ENCODE measurements at places on chromosomes 5 and 9.

GRCh38 chr9:72687331-72687730 is 165.9 kb downstream of the TMC1 start:
- DNase-seq, result no peak

GRCh38 chr9:84002344-84002743 is 21.7 kb downstream of the RMI1 start:
- no peak for DNase-seq

DNA sequence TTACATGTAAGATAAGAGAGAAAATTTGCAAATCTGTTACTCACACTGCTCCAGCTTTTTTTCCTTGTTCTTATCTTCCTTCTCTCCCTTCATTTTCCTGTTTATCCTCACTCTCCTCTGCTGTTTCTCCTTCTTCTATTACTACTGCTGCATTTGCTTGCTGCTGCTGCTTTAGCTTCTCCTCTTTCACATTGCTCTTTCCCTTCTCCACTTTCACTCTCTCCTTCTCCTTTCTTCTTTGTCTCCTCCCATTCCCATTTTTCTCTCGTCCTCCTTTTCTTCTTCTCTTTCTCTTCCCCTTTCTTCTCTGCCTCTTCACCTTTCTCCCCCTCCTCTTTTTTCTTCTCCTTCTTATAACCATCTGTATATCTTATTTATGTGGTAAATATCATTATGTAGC is 288.6 kb downstream of the CDH9 start:
- DNase-seq, result no peak

DNA sequence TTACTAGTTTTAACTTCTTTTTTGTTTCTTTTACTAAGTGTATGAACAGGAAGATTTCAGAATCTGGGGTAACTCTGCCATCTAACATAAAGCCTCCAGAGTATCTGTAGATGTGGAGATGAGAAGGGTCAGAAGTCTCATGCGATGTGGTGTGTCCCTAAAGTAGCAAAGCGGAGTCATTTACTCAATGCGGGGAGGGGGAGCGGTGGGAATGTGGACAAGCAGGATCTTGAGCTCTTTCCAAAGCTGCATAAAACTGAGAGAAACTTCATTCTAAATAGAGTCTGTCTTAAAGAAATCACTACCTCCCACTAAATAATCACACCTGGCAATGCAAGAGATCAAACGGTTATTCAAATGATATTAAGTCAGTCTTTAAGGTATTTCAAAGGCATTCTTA is 92.4 kb downstream of the MED27 start:
- DNase-seq, result no peak

GRCh38 chr5:42641336-42642005 is 115.1 kb upstream of the CCDC152 start:
- DNase-seq, result no peak

DNA sequence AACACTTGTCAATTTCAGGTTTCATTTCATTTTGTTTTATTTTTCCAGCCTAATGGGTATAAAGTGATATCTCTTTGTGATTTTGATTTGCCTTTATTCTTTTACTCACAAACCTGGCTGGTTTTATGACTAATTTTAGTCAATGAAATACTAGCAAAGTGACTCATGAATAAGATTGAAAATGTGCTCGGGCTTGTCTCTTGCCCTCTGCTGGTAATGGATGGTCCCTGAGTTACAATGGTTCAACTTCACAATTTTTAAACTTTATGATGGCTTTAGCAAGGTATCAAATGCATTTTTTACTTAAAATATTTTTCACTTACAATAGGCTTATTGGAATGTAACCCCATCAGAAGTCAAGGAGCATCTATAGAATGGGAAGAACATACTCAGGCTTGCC is 431.4 kb upstream of the CCNG1 start:
- DNase-seq, result no peak

- DNase-seq, result no peak
These were observed 35.1 kb upstream of the EXOC3 start for GRCh38 chr5:407801-408268.

DNA sequence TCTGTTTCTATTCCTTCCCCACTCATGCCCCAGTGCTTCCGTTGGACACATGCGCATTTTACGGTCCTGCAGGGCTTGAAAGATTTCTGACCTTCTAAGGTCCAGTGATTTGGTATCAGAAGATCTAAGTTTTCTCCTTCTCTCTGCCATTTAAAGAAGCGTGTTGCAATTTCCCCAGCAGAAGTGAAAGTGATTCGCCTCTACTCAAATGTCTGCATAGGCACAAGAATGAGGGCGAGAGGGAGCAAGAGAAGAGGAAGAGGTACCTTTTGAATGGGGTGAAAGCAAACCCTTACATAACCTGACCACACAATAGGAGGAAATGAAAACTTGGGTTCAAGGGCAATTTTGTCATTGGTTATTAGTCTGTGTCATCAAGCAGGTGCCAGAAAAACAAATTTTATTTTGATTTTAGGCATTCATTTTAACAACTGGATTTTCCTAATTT is 31.7 kb upstream of the NR3C1 start:
- DNase-seq, result no peak
